Stimulated activated CD8-positive, alpha-beta memory T cell treated with anti-CD3 and anti-CD28 coated beads, Interleukin-4, amount 100 ng/mL, for 24 hours (primary cell): ENCODE measurements at places on chromosomes 7 and 10.

DNA sequence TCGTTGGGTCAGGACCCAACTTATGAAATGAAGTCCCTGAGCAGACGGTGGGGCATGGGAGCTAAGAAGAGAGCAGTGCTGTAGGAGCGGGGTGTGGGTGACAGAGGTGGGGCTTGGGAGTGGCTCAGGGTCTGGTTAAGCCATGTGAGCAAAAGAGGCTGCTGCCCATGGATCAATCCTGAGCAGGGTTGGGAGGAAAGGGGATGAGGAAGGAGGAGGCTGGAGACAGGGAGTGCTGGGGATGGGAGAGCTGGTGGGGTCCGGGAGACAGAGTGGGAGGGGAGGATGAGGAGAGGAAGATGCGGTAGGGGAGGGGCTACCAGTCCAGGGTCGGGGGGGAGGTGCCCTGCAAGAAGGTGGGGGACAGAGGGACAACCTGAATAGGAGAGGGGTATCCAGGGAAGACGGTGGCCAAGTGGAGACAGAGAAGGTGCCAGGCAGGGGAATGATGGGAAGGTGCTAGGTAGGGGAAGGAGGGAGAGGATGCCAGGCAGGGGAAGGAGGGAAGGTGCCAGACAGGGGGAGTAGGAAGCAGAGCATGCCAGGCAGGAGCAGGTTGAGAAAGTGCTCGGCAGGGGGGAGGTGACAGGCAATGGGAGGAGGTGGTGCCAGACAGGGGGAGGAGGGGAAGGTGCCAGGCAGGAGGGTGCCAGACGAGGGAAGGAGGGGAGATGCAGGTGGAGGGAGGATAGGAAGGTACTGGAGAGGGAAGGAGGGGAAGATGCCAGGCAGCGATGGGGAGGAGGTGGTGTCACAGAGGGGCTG, 27.5 kb upstream of the SMARCD3 start:
- no peak for DNase-seq

DNA sequence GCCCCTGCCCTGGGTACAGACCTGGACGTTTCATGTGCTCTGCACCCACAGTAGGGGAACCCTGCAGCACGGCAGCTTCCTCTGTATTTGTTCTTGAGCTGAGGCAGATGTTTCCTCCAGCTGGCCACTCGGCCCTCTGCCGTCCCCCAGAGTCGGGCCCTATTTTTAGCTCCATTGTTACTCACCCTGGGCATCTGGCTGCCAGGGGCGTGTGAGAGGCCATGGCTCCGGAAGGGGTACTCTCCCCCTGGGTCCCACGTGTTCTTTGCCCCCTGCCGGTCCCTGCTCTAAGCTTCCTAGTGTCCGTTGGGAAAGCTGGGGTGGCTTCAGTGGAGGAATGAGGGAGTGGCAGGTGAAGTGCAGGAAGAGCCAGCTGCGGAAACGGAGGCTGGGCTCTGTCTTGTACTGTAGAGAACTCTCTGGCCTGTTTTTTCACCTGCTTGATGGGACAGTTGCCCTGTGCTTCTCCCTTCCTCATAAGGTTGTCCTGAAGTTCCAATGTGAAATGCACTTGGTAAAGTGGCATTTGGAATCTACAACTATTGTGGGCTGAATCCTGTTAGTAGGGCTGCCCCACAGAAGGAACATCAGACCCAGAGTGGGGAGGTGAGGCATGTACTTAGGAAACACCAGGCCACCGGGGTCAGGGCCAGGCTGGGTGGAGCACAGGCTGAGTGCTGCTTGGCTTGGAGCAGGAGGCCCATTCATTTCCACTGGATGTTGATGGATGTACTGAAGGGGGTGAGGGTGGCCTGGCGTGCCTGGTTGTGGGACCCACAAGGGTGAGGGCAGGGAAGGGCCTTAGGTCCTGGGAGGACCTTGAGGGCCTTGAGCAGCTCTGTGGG, 30.6 kb downstream of the PALD1 start:
- DNase-seq: no peak

GRCh38 chr7:32059289-32060011, 10.8 kb downstream of the PDE1C start:
- no peak for DNase-seq

DNA sequence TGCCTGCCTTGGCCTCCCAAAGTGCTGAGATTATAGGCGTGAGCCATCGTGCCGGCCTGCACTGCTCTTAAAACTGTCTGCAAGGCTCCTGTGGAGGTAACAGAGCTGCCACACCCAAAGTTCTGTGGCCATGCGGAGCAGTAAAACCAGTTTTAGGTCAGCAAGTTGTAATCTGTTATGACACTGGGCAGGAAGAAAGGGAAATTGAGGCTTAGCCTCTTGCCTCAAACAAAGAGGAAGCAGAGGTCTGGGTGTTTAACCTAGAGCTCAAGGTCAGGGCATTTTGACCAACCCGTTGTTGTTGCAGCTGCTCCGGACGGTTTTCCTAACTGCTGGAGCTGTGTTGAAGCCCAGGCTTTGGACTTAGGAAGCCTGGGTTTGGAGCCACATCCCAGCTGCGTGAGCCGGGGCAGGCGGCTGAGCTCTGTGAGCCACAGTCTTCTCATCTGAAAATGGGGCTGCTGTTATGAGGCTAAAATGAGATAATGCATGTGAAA, 7.4 kb upstream of the RRP12 start:
- DNase-seq: no peak

- DNase-seq: no peak
These were observed 20.2 kb downstream of the MCU start for GRCh38 chr10:72712136-72712535.

GRCh38 chr10:6396226-6396625, 183.8 kb downstream of the PRKCQ start:
- DNase-seq: no peak

DNA sequence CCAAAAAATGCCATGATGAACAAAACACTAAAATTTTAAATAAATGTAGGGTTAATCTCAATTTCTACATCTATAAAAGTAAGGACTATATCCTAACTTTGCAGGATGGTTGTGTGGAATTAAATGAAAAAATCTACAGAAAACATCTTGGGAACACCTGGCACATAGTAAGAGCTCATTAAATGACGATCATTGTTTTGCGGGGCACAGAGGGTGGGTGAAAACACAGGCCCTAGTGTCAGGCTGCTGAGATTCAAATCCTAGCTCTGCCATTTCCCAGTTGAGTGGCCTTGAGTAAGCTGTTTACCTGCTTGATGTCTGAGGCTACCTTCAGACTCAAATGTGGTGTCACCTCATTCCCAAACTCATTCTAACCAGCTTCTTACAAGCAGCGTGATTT, 35.6 kb downstream of the BTBD16 start:
- DNase-seq: no peak

GRCh38 chr7:77455321-77455720, 39.2 kb upstream of the GSAP start:
- no peak for DNase-seq

GRCh38 chr7:5143106-5143505, 46.9 kb upstream of the WIPI2 start:
- no peak for DNase-seq

DNA sequence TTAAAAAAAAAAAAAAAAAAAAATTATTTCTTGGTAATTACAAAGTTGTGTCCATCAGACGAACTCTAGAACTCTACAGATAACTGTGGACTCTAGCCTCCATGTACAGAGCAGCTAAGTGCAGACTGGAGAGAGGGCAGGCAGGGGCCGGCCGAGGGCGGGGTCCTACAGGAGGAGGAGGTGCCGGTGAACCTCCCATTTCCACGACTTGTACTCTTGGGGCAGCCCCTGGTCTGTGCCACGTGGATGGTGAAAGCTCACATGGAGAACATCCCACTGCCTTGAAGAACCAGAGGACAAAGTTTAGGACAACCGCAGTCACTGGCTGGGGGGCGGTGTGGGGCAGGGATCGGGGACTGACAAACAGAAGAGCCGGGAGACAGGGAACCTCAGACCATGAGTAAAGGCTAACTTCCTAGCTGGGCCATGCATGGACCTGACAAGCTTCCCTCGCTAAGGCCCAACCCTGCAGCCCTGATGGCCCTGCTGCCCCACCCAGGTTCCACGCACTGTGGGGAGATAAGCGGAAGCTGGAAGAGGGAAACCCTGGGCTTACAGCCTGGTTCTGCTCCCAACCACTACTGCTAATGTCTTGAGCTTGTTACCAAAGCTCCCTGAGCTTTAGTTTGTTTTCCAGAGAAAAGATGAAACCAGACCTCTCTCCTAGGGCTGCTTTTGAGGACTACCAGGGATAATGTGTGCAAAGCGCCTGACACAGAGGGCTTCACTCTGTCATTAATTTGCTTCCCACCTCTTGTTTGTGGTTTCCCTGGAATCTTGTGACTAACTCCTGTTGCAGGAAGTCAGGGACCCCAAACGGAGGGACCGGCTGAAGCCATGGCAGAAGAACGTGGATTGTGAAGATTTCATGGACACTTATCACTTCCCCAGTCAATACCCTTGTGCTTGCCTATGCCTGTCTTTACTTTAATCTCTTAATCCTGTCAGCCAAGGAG, 16.1 kb upstream of the SEC61G start:
- no peak for DNase-seq

DNA sequence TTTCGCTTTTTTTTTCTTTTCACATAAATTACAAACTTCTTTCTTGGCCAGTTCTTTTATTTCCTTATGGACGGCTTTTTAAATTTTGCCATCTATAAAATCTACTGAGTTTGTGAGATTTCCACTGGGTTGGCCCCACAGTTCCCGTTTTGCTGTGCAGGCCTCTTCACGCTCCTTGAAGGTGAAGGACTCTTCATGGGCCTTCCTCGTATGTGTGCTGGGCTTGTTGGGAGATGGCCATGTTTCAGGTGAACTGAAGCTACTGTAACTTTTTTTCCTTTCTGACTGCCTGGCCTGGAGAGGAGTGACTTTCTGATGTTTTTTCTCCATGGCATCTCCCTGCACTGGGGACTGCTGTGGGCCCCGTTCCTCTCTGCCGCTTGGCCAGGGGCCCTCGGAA, 262.4 kb downstream of the COBL start:
- DNase-seq: no peak

- DNase-seq: no peak
These were observed 69.0 kb downstream of the TACC2 start for GRCh38 chr10:122057841-122058413.

GRCh38 chr10:97960269-97961056, 70.0 kb downstream of the CRTAC1 start:
- no peak for DNase-seq

- no peak for DNase-seq
These were observed 180.0 kb downstream of the TNS3 start for GRCh38 chr7:47401611-47402570.

DNA sequence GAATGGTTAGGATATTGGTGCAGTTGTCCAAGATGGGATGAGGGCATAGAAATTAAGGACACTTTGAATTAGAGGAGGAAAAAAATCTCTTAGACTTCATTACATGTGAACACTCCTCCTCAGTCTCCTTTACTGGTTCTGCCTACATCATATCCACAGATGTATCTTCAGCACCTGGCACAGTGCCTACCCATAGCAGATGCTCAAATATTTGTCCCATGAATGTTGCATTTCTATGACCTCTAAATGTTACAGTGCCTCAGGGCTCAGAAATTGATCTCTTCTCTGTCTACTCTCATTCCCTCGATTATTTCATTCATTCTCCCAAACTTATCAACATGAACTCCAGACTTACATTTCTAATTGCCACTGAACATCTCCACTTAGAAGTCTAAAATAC, 17.1 kb downstream of the CNNM1 start:
- no peak for DNase-seq

DNA sequence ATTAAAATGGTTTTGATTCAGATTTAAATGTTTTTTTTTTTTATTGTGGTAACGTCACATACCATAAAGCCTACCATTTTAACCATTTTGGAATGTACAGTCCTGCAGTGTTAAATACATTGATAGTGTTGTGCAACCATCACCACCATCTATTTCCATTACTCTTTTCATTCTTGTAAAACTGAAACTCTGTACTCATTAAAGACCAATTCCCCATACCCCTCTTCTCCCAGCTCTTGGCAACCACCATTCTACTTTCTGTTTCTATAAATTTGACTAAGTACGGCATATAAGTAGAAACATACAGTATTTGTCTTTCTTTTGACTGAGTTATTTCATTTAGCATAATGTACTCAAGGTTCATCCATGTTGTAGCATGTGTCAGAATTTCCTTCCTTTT, 96.2 kb downstream of the EXOC4 start:
- DNase-seq: no peak

DNA sequence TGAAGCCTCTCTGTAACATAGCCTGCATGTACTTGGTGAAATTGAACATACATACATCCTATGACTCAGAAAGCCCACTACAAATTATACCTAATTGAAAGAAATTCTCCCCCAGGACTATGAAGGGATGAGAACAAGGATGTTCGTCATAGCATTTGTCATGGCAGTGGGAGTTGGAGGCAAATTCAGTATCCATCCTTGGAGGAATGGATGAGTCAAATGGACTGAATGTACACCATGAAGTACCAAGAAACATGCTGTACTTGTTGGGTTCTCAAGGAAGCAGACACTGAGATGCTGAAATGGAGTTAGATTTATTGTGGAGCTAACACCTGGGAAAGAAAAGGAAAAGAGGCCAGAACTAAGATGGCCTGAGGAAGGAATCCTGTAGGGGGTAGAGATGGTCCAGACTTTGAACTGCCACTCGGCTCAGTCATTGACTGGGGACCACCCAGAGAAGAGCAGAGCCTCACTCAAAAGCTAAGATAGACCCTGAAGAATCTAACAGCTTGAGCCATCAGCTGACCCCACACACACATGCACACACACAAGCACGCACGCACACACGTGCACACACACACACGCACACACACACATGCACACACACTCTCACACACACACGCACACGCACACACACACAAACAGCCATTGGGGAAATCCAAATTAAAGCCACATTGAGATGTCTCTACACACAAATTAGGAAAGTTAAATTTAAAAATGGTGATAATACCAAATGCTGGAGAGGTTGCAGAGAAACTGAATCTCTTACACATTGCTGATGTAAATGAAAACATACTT, 22.3 kb downstream of the AOC1 start:
- DNase-seq: no peak

DNA sequence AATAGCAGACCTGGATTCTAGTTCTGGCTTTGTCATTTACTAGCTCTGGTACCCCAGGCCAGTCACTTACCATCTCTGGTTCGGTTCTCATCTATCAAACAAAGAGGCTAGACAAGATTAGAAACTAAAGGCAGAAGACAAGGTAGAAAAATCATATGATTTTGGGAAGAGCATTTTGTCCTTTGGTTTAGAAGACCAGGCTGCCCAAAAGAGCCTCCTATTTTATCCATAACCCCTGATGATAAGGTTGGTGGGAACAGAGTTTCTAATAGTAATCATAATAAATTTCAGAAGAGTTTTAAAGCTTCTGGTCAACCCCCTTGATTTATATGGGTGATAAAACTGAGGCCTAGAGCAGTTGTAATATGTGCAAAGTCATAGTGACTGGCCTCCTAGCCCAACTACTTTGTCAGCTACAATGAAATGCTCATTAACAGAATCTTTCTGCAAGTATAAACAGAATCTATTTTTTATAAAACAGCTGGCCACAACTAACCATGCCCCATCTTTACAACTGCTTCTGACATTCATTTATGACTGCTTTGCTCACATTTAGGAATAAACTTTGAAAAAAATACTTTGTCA, 23.4 kb downstream of the COX15 start:
- no peak for DNase-seq

DNA sequence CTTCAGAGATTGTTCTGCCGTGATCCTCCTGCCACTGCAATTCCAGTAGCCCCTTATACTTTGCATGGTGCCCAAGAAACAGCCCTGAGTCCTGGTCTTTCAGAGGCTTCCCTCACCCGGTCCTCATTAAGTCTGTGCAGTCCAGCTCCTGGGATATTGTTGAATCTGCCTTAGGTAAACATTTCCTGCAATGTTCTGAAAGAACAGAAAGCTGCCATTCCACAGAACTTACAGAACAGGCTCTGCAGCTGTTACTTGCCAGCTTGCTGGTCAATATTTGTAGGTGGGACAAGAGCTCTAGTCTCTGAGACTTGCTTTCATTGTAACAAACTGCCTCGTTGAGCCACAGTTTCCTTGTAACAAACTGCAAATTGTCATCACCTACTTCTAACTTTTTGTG, 115.0 kb upstream of the KIF5B start:
- DNase-seq: no peak
